Activated CD4-positive, alpha-beta T cell treated with anti-CD3 and anti-CD28 coated beads, Interleukin-2, amount 50 U/mL, for 1 hour (primary cell): ENCODE measurements at places on chromosomes 2 and 18.

DNA sequence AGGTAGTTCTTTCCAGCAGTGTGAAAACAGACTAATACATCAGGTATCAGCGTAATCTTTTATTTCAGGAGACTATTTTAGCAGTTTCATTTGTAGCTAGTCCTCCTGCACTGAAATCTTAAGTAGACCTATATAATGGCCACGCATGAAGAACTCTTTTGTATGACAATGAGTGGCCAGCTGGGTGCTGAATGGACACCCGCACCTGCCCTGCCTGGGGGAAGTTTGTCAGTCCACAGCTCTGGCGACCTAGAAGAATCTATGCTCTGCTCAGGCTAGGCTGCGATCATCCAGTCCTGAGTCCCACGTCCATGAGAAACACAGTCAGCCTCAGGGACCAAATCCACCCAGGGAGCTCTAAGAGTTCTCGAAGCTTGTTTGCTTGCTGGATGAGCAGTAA, 709.2 kb upstream of the ID2 start:
- no peak for DNase-seq

DNA sequence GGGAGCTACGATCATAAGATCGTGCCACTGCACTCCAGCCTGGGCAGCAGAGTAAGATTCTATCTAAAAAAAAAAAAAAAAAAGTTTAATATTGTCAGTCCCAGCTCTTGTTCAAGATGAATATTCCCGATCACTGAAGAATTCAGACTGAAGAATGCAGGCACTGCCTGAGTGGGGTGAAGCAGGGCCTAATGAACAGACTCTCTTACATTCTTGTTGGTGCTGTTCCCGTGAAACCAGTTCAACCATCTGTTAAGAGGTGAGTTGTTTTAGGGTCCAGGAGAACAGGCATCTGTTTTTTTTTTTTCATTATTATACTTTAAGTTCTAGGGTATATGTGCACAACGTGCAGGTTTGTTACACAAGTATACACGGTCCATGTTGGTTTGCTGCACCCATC, 17.1 kb upstream of the CAB39 start:
- DNase-seq, result no peak

DNA sequence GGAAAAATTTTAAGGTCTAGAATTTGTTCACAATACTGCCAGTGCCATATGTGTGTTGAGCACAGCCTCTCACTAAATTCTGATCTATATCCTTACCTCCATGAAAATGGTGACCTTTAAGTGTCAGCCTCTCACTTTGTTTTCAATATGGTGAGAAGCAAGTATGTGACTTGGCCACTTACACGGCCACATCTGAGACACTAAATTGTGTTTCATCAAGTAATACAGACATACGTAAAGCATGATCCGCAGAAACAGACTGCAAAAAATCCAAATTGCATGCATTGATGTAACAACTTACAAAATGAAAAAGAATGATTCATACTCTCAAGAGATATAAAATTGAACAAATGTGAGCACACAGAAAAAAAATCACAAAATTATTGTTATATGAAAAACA, 55.2 kb upstream of the UGP2 start:
- no peak for DNase-seq

DNA sequence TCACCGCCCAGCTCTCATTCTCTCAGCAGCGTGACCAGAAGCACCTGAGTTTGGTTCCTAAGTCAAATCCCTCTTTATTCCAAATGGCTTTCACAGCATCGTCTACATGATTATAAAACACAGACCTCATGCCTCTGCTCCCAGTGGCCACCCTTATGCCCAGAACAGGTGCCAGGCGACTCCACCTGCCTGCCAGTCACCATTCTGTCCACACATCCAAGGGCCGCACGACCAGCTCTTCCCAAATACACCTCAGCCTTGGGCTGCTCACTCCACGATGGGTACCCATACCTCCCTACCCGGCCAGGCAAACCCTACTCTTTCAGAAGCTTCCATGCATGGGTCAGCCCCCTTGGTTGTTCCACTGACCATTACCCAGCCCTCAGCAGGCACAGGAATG, 851.6 kb upstream of the SALL3 start:
- DNase-seq, result no peak

GRCh38 chr2:128427413-128427755, 108.7 kb upstream of the HS6ST1 start:
- DNase-seq, result no peak

- no peak for DNase-seq
These were observed 28.9 kb downstream of the RRM2 start for GRCh38 chr2:10151462-10151861.
